Fibroblast of lung (primary cell): ENCODE measurements at places on chromosomes 6 and 20. TPM values are rescaled to one million over a fixed set of nuclear protein-coding genes. Genes with fewer than 3 reads are reported as not detected.

TCF15 gene
- total RNA-seq, result not detected in 2 replicates

PRR18 gene
- total RNA-seq, result not detected in 2 replicates

HSPA12B gene
- total RNA-seq, result 0.17 and 0.77 TPM in 2 replicates

DZANK1 gene
- total RNA-seq, result 0.77 and 0.83 TPM in 2 replicates

ENPP4 gene
- total RNA-seq, result 3.6 and 4.0 TPM in 2 replicates

FOXA2 gene
- total RNA-seq, result not detected in 2 replicates

TEAD3 gene
- 7.7 and 9.6 TPM in 2 replicates for total RNA-seq

CALHM6 gene
- total RNA-seq, result 0.33 and 1.0 TPM in 2 replicates

NECAB3 gene
- 20.5 and 21.6 TPM in 2 replicates for total RNA-seq

RIPK1 gene
- total RNA-seq, result 20.3 and 22.1 TPM in 2 replicates

PTPRT gene
- total RNA-seq, result not detected in 2 replicates

OPRM1 gene
- total RNA-seq, result not detected in 2 replicates
